HTR-8/SVneo (cell line): ENCODE measurements at places on chromosomes 12 and 14.

- DNase-seq = no peak
These were observed 171.4 kb downstream of the KITLG start for GRCh38 chr12:88408823-88409222.

DNA sequence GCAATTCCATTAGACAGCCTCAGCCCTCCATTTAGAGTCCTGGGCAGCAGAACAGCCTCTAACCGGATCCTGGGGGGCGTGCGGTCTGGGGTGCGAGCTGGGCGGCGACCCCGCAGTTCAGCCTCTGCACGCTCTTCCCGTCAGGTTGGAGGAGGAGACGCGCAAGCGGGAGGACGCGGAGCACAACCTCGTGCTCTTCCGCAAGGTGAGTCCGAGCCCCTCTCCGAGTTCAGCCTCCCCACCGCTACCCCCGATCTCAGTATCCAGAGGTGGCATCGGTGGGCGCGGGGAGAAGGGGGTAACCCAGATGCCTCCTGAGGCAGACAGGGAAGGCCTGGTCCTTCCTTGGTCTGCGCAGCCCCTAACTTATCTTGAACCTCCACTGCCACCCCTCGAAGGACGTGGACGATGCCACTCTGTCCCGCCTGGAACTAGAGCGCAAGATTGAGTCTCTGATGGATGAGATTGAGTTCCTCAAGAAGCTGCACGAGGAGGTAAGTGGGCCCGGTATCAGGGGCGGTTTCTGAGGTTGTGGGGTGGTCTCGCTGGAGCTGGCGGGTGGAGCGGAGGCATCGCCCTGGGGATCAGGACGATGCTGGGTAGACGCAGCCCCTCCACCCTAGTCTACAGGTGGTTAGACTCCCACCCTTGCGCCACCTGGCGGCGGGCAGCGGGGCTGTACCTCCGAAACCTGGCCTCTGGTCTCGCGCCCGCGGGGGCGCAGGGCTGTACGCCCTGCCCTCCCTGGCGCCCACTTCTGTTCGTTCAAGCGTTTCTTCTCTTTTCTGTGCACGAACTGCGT, 1.3 kb downstream of the PRPH start:
- DNase-seq = peak; percentile 54

GRCh38 chr14:76926521-76927251, 100.5 kb downstream of the LRRC74A start:
- DNase-seq = no peak

DNA sequence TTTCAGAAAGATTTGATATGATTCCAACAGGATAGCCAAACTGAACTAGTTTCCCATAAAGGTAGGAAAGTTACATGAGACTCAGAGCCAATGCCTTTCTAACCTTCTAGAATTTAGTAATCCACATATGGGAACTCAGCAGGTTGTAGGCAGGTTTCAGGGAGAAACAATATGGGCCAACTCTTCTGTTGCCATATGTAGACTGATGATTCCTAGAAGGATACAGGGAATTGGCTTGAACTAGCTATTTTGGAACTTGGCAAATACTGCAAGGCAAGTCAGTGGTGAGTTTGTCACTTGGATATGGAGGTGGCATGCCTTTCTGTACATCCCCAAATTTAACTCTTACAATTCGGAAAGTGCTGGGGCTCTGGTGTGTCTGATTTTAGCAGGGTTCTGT, 15.5 kb downstream of the SUDS3 start:
- no peak for DNase-seq

DNA sequence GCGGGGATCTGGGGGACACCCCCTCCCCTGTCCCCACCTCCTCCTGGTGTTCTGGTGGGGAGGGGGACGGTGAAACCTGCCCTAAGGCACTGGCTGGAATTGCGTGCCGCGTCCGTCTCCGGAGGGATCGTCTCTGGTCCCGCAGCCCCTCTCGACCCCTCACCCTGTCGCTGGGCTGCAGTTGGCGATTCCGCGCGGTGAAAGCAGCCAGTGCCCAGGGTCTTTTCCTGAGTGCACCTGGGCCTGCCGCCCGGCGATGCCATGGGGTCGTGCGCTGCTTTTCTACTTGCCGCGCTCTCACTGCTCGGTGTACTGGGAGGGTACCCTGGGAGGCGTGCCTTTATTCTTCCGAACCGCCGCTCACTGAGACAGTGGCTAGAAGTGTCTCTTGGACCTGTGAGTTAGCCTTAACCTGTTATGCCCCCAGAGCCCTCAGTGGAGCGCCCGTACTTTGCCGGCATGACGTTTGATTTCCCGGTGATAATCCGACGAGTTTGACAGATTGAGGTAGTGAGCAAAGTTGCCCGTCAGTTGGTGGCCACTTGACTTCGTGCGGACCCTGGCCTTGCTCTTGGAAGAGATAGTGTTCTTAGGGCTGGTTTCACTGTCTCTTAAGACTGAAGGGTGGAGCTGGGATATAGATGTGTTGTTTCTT, 788 bp downstream of the SFSWAP start:
- no peak for DNase-seq

DNA sequence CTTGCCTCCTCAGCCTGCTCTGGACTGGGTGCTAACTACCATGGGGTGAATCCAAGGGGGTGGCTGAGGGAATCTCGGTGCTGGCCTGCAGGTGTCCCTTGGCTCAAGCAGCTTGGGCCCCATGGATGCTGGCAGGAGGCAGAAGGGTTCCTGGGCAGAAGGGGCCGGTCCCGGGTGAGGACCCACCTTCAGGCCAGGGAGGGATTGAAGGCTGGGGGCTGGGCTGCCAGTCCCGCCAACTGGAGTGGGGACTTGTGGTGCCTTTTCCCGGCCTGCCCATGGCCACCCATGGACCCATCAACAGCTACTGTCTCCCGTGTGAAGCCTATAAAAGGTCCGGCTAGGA, 550.1 kb downstream of the SLC6A15 start:
- DNase-seq = no peak

- DNase-seq = no peak
These were observed 127.8 kb downstream of the ANO2 start for GRCh38 chr12:5817246-5817645.

DNA sequence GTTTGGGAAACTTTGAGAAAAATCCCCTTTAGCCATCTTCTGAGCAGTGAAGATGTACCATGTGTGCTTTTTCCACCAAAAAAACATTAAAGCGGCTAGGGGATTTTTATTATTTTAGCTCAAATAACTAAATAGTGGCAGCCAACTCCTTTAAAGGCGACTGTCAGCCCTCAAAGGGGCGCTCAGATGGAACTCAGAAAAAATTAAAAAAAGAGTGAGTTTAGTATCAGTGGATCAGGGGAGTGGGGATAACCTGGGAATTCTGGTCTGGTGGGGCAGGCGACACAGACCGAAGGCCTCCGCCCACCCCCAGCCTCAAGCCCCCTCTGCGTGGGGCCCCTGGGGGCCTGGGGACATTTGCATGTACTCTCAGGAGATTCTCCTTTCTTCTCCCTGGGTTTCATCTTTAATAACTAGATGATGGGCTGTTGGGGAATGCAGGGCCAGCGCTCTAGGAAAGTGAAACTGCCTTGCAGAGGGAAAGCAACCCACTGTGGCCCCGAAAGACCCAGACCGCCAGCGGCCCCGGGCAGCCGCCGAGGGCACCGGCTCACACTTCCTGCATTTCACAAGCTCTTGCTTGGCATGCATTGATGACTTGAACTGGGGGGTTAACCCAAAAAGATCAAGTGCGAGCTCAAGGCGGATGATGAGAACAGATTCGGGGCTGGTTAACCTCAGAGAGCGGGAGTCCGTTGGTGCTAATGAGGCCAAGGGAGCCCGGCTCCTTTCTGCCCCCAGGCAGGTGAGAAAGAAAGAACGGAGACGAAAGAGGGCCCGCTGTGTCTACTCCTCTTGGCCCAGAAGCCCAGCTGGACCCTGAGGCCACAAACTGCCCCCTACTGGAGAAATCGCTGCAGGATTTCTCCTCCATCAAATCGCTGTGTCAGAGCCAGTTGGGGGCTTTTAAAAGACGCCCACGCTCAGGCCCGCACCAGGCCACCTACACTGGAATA, 7.3 kb upstream of the BATF start:
- no peak for DNase-seq

DNA sequence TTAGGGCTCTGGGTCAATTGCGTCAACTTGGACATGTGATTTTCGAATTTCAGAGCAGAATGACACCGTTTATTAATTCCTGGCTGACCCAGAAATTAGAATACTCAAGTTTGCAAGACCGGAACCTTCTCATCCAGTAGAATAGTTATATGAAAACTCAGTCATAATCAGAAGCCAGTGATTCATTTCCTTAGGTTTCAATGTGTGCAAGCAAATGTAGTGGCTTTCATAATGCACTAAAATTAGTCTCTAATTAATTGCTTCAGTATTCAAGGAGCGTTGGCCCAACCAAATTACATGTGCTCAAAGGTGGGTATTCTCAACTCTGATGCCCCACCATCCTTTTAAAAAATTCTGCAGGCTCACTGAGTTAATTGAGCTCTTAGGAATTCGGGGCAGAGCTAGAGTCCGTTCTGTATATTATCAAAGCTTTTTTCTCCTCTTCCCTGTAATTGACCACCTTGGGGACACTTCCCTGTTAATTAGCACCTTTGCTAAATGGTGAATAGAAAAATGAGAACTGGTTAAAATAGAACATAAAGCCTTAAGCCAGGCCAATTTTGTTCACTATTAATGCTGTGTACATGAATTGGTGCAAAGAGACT, 55.4 kb downstream of the DAO start:
- no peak for DNase-seq

DNA sequence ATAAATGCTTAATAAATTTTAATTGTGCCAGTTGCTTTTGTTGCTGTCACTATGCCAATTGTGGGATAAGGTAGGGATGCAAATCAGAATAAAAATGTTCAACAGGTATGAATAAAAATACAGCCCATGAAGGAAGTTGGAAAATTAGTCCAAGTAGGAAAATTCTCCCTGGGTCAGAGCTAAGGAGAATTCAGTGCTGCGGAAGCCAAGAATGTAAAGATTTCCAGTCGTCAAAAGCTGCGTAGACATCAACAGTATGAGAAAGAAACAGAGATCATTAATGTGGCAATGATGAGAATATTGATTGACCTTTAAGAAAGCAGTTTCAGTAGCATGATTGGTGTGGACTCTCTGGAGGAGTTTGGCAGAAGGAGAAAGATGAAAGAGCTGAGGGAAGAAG, 87.9 kb downstream of the PLEKHA5 start:
- DNase-seq = no peak

- DNase-seq = peak; percentile 68
These were observed 802 bp downstream of the SUSD6 start for GRCh38 chr14:69612014-69612782.

GRCh38 chr12:24349051-24349799, 399.8 kb upstream of the SOX5 start:
- no peak for DNase-seq

GRCh38 chr12:14356147-14356546, 9.3 kb upstream of the ATF7IP start:
- no peak for DNase-seq

- DNase-seq = peak; percentile 77
These were observed 4.2 kb downstream of the SH2B3 start for GRCh38 chr12:111409780-111410430.

- DNase-seq = peak; percentile 33
These were observed 18.1 kb upstream of the KSR2 start for GRCh38 chr12:117986705-117987469.

DNA sequence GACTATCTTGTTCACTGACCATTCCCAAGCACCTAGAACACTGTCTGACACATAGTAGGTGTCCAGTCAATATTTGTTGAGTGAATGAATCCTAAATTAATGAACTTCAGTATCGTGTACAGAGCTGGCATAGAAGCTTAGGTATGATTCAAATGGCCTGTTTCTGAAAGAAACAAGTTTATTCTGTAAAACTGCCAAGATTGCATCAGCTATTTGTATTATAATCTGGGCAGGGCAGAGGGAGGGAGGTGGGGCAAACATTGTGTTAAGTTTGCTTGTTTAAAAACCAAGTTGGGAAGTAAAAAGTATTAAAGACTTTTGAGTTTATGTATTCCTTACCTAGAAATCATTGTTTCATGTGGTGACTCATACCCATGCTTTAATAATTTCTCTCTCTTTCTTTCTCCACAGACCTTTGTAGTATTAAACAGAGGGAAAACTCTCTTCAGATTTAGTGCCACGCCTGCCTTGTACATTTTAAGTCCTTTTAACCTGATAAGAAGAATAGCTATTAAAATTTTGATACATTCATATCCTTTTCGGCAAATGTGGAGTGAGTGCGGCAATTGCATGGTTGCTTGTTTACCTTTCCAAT, 92.8 kb downstream of the SCN8A start:
- DNase-seq = no peak

GRCh38 chr12:106258226-106258625, 10.4 kb upstream of the CKAP4 start:
- DNase-seq = no peak

- no peak for DNase-seq
These were observed 16.9 kb upstream of the AICDA start for GRCh38 chr12:8629486-8630033.

DNA sequence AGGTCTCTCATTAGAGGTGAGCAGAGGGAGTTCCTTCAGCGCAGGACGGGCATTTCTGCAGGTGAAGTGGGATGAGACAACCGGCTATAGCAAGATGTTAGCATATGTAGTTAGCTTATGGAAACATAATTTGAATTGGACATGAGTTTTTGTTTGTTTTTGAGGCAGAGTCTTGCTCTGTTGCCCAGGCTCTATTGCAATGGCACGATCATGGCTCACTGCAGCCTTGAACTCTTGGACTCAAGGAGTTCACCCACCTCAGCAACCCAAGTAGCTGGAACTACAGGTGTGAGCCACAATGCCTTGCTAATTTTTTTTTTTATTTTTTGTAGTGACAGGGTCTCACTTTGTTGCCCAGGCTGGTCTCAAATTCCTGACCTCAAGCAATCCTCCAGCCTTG, 69.2 kb downstream of the RCOR1 start:
- no peak for DNase-seq

GRCh38 chr12:29167988-29168387, 18.9 kb downstream of the FAR2 start:
- no peak for DNase-seq

GRCh38 chr14:39218171-39218769, 15.4 kb upstream of the MIA2 start:
- no peak for DNase-seq

DNA sequence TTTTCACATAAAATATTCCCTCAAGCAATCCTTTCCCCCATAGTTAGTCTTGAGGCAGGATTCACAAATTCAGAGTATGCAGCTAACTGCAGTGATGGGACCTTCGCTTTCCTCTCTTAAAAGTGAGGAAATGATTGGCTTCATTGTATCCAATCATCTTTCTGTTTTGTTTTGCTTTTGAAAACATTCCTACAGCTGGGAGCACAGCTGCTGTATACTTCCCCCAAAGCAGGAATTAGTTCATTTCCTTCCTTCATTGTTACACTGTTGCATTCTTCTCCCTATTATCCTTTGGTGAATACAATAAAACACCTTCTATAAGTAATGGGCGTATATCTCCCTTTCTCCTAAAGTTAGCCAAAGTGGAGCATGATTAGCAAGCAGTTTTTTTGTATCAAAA, 9.4 kb upstream of the GAS2L3 start:
- no peak for DNase-seq

GRCh38 chr12:108126990-108127501, 2.0 kb upstream of the WSCD2 start:
- DNase-seq = no peak

- no peak for DNase-seq
These were observed 84.0 kb upstream of the GPR68 start for GRCh38 chr14:91328313-91329050.

GRCh38 chr14:38226366-38226765, 18.7 kb downstream of the SSTR1 start:
- DNase-seq = no peak

GRCh38 chr12:54001283-54002187, 1.6 kb downstream of the HOXC9 start:
- no peak for DNase-seq
